Activated T-cell treated with anti-CD3 and anti-CD28 coated beads for 1 hour (primary cell): ENCODE measurements at places on chromosomes 5 and 9.

GRCh38 chr9:80320480-80320879, 748.7 kb downstream of the TLE4 start:
- DNase-seq: no peak

- DNase-seq: no peak
Measured at GRCh38 chr5:126872561-126873354, 95.8 kb downstream of the LMNB1 start.

DNA sequence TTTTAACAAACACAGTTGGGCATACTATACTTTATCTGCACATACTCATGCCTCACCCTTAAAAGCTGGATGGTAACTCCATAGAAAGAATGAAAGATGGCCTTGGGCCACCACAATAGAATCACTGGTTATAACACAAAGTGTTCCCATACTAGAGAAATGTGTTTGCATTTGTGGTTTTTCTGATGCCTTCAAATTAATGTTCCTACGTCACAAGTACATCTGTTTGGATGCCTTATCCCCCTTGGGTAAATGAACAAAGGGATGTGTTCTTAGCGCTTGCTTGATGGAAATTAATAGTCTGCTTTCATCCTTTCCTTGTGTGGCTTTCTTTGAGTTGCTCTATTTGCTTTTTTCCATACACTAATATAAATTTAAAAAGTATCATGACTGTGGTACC, 291.1 kb upstream of the PDE4D start:
- no peak for DNase-seq

- DNase-seq: no peak
Measured at GRCh38 chr5:122997294-122997693, 39.2 kb downstream of the PPIC start.

DNA sequence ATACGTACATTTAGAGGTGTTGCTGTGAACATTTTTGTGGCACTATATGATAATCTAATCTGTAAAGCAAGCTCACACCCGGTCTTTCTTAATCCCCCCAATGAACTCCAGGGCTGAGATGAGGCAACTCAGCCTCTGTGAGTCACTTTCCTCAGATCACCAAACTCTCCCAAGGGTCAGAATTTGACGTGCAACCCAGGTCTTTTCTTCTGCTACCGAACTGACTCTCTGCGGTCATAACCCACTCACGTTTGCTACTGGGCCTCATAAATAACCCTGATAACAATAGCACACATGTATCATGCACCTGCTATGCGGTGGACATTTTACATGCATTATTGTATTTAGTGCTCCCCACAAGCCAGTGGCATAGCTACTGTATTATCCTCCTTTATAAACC, 153.1 kb downstream of the DROSHA start:
- no peak for DNase-seq

DNA sequence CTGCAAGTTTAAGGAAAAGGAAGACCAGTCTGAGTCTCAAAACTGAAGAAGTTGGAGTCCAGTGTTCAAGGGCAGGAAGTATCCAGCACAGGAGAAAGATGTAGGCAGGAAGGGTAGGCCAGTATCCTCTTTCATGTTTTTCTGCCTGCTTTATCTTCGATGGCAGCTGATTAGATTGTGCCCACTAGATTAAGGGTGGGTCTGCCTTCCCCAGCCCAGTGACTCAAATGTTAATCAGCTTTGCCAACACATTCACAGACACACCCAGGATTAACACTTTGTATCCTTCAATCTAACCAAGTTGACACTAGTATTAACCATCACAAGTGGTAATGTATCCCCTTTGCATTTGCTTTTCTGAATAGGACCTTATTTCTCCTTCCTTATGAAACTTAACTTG, 535.9 kb upstream of the FTMT start:
- no peak for DNase-seq

GRCh38 chr9:33445389-33446239, 1.8 kb downstream of the AQP3 start:
- DNase-seq: no peak

DNA sequence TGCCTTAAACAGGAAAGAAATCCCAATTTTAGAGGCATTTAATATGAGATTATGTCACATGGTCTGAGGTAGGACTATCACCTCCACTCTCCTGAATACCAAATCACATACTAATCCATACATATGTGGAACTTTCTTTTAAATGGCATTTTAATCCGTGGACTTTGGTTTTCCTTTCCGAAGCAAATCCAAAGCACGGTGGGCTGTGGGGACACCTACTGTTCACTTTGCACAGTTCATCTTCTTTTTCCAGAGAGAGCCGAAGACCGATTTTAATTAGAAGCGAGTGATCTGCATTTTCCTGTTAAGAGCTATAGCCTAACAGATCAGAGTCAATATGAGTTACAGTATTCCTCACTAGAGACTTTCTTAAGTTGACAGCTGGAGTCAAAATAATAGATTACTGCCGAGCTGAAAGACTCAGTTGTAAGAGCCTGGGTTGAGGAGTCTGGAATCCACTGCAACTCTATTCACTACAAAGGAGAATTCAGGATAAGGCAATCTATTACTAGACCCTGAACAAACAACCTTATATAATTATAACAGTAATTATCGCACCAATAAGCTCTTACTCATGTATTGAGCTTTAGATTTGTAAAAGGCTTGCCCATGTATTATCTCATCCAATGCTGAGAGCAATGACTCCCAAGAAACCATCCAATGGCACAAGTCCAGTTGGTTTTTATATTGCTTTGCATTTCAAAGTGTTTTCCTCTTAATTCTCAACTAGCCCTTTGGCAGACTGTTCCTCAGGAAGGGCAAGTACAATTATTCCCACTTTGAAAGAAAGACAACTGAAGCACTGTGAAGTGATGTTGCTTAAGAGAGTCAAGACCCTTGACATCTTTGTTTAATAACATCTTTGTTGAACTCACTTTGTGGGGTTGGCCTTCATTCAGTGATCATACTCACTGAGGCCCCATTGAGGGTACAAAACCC, 144.7 kb downstream of the TRPM6 start:
- no peak for DNase-seq

GRCh38 chr9:34176089-34176488, 2.8 kb upstream of the UBAP1 start:
- DNase-seq: no peak

GRCh38 chr5:172046593-172046992, 40.2 kb upstream of the FBXW11 start:
- DNase-seq: no peak

- DNase-seq: no peak
Measured at GRCh38 chr5:59173578-59173977, 590.7 kb downstream of the RAB3C start.

- no peak for DNase-seq
Measured at GRCh38 chr5:103255691-103256090, 2.9 kb upstream of the MACIR start.

DNA sequence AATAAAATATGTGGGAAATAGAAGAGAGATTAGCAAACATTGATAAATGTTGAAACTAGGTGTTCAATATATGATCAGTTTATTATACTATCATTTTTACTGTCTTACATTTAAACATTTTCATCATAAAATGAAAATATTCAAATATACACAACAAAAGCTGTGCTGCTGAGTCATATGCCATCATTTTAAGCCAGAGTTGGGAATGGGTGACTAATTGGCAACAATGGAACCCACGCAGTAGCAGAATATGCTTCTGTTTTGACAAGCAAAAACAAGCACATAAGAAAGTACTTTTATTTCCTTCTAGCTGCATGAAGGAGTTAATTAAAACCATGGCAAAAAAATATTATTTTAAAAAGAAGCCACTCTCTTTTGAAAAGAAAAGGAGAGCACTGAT, 340.0 kb upstream of the EDIL3 start:
- no peak for DNase-seq

GRCh38 chr5:132496631-132497487, 6.3 kb upstream of the IRF1 start:
- DNase-seq: no peak

- no peak for DNase-seq
Measured at GRCh38 chr5:125550274-125550673, 803.8 kb upstream of the ZNF608 start.

- no peak for DNase-seq
Measured at GRCh38 chr9:72165821-72166547, 16.7 kb downstream of the GDA start.

- no peak for DNase-seq
Measured at GRCh38 chr9:120443489-120443888, 136.5 kb downstream of the CDK5RAP2 start.

- DNase-seq: no peak
Measured at GRCh38 chr5:144196612-144197011, 25.9 kb downstream of the KCTD16 start.

DNA sequence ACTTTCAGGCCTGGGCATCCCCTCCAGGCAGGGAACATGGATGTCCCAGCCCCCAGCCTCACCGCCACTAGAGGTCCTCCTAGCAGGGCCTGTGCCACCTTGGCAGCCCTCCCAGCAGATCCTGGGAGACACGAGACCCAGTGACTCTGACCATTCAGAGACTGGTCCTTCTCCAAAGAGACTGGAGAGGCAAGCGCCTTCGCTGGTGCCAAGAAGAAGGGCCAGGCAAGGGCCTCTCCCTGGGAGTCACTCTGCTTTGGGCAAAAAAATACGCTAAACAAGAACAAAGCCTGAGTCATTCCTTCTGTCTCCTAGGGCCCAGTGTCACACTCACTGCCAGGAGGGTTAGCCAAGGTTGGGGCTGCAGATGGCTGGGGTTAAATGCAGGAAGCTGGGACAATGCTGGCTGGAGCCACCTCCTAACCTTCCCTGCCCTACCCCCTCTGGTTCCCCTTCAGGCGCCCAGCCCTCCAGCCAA, 35.3 kb upstream of the SMIM23 start:
- DNase-seq: no peak

DNA sequence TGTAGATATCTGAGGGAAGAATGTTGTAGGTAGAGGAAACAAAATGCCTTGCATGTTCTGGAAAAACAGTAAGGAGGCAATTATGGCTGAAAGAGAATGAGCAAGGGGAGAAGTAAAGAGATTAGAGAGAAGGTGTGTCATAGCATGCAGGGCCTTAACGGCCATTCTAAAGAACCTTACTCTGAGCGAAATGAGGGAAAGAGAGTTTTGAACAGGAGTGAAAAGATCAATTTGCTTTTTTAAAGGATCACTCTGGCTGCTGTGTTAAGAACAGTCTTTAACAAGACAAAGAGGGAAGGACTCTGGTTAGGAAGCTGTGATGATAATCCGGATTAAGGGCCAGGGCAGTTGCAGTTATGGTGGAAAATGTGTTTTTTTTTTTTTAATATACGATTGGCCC, 22.6 kb downstream of the PTBP3 start:
- DNase-seq: no peak

GRCh38 chr5:140590861-140591260, 26.2 kb downstream of the SLC35A4 start:
- no peak for DNase-seq

- no peak for DNase-seq
Measured at GRCh38 chr9:137392232-137393007, 30.5 kb downstream of the EXD3 start.

GRCh38 chr9:121349009-121349408, 21.0 kb downstream of the STOM start:
- no peak for DNase-seq

DNA sequence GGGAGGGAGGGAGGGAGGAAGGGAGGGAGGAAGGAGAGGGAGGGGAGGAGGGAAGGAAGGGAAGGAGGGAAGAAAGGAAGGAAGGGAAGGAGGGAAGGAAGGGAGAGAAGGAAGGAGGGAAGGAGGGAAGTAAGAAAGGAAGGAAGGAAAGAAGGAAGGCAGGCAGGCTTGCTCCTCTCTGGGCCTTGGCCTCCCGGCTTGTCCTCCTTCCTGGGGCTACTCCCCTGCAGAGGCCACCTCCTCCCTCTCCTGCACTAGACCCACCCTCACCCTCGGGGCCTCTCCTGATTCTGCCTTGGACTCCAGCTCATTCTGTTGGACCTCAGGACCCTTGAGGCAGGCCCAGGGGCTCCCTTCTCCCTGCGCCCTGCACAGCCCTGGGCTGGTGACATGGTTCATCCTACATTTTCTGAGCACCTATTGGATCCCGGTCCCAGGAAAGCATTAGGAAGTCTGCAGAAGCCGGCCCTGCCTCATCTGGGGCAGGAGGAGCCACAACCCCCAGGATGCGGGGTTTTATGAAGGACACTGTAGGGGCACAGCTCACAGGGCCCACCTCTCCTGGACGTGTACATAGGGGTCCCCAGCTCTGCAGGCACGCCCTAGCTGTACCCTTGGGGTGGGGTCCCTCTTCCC, 23.0 kb downstream of the LHX3 start:
- DNase-seq: no peak

DNA sequence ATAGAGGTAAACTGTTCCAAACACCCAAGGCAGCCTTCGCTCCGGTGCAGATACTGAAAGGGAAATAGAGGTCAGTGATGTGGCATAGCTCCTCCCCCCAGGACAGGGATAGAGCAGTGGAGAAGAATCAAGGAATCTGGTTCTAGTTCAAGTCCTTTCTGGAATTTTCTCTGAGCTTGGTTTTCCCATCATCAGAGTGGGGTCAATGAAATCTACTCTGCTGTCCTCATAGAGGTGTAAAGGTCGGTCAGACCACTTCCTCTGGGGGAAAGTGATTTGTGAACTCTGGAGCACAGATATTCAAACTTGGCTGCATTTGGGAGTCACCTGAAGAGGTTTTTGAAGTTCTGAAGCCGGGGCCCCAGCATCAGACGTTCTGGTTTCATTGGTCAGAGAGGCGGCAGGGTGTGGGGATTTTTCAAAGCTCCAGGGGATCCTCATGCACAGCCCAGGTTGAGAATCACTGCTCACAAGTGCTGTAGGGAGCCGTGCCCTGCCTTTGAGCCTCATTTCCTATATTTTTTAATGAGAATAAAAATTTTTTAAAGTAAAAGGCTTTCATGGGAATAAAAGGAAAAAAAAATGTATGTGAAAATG, 105.7 kb upstream of the RAD23B start:
- no peak for DNase-seq

DNA sequence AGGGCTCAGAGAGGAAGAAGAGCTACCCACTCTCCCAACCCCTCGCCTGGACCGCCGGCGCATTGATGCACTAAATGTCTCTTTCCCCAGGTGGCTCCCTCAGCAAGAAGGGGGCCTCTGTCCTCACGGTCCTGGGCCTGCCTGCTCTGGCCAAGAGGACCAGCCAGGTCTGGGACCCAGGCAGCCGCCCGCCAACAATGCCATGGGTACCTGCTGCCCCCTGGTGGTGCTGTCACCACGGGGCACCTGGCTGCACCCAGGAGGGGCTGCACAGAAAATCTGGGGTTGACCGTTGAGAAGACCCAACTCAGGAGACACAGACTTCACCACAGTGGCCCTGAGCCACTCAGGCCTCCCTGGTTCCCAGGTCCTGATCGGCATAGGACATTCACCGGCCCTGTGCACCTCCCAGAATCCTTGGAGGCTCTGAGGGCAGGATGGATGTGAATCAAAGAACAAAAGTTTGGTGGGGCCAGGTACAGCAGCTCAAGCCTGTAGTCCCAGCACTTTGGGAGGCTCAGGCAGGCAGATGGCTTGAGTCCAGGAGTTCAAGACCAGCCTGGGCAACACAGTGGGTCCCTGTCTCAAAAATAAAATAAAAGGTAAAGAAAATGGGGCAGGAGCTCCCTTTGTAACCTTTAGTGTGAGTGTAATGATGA, 2.4 kb upstream of the VAV2 start:
- peak; percentile 76 for DNase-seq
